ENCODE measurements at places on chromosomes 13 and 19.

DNA sequence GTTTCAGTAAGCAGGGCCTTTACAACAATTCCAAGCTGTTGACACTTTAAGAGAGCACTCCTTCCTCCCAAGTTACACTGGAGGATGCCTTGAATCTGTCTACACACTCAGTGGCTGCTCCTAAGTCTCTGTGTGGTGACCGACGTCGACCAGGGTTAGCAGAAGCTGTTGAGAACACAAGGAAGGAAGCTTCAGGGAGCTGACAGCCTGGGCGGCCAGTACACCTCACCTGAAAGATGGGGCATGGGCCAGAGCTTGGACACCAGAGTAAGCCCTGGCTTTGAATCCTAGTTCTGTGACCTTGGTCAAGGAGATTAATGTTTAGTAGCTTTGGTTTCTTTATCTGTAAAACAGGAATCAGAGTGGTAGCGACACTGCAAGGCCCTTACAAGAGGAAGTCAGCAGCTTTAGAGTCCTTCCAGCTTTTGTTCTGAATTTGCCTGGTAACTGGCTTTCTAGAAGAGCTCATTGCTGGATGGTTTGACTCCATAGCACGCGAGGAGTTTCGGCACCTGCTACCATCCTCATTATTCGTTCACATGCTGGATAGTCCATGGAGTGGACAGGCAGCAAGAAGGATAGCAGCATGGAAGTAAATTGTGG, 214.2 kb downstream of the FGF9 start:
- no peaks in the 10 kb centered on the region for H3K27me3 ChIP-seq
- H3K36me3 ChIP-seq = no peaks in the 10 kb centered on the region
- H3K27ac ChIP-seq = no peak overlapping the region
- no peaks in the 10 kb centered on the region for H3K4me1 ChIP-seq
- no peak for DNase-seq

- no peak overlapping the region for H3K27ac ChIP-seq
- H3K27me3 ChIP-seq = no peaks in the 10 kb centered on the region
- no peaks in the 10 kb centered on the region for H3K4me1 ChIP-seq
- no peak overlapping the region for H3K4me3 ChIP-seq
These were observed 159.2 kb downstream of the TNFSF13B start for GRCh38 chr13:108428691-108429090.

- H3K36me3 ChIP-seq = no peaks in the 10 kb centered on the region
- DNase-seq = peak; percentile 62
- no peaks in the 10 kb centered on the region for H3K27me3 ChIP-seq
- H3K4me3 ChIP-seq = peak overlapping the region; percentile 71
- H3K27ac ChIP-seq = peak overlapping the region; percentile 85
These were observed 71.0 kb downstream of the ZNF486 start for GRCh38 chr19:20237773-20238623.

DNA sequence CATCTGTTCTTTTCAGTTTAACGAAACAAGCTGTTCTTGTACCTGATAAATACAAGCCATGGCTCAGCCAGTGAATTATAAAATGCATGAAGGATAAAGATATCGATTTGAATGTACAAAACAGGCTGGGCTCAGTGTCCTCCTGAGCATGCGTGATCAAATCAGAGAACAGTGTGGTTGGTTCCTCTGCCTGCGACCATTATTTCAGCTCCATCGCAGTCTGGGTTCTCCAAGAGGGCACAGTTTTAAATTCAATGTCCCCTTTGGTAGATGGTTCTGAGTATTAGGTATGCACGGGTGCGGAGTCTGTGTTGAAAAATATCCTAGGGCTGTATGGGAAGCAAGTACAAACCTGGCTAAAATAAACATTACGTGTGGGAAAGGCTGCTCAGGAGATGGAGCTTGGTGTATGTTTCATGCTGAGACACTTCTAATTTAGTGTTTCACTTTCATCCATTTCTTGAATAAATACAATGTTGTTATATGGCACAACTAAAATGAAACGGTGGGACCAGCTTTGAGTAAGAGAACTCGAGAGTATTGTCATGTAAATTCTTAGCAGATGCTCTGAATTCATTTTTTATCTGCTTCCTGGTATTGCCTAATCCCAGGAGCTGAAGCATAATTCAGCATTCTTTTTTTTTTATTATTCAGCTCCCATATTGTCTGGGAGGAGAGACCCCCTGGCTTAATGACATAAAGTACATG, 458.7 kb downstream of the MYO16 start:
- no peaks in the 10 kb centered on the region for H3K4me1 ChIP-seq
- DNase-seq = no peak
- no peak overlapping the region for H3K4me3 ChIP-seq
- H3K27me3 ChIP-seq = no peaks in the 10 kb centered on the region

- no peak overlapping the region for H3K27ac ChIP-seq
- no peaks in the 10 kb centered on the region for H3K27me3 ChIP-seq
- no peak for DNase-seq
- no peaks in the 10 kb centered on the region for H3K4me1 ChIP-seq
These were observed 938.9 kb upstream of the PRR20A start for GRCh38 chr13:56201834-56202233.

GRCh38 chr19:17868669-17869068, 3.1 kb upstream of the SLC5A5 start:
- no peak overlapping the region for H3K4me3 ChIP-seq
- H3K4me1 ChIP-seq = peaks cover 12% of the 10 kb centered on the region
- H3K27me3 ChIP-seq = no peaks in the 10 kb centered on the region
- H3K36me3 ChIP-seq = no peaks in the 10 kb centered on the region
- H3K27ac ChIP-seq = no peak overlapping the region

GRCh38 chr13:46716821-46717220, 80.1 kb downstream of the ESD start:
- H3K4me1 ChIP-seq = no peaks in the 10 kb centered on the region
- no peak overlapping the region for H3K27ac ChIP-seq
- no peaks in the 10 kb centered on the region for H3K27me3 ChIP-seq
- no peak overlapping the region for H3K4me3 ChIP-seq
- DNase-seq = no peak

DNA sequence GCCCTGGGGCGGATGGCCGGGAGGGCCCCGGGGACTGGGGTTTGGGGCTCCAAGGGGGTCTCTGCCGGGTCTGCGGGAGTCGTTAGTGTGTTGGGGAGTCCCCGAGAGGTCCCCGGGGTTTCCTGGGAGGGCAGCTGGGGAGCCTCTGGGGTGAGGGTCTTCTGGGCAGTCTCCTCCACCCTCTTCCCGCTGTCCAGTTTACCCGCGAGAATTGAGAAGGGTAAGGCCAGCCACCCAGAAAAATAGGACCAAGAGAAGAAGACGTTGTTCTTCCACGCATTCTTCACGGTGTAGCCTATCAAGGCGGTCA, 1.0 kb upstream of the ETFB start:
- peaks cover 8% of the 10 kb centered on the region for H3K36me3 ChIP-seq
- no peaks in the 10 kb centered on the region for H3K27me3 ChIP-seq
- H3K4me1 ChIP-seq = peaks cover 13% of the 10 kb centered on the region
- peak overlapping the region; percentile 89 for H3K27ac ChIP-seq
- DNase-seq = no peak
- H3K4me3 ChIP-seq = peak overlapping the region; percentile 77

DNA sequence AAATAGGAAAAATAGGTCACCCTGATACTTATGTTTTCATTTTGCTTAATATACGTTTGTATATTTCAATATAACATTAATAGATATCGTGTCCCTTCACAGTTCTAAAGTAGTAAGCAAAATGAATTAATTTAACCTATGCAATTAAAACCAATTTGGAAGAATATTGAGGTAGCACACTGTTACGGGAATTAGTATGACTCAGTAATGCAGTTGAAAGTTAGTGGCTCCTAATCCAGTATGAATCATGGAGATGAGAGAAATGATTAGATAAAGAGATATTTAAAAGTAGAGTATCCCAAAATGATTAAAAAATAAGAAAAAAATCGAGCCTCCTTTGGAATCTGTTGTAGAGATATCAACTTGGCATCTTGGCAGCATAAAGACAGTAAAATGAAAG, 177.0 kb upstream of the SLITRK6 start:
- no peak for DNase-seq
- H3K27ac ChIP-seq = no peak overlapping the region
- no peak overlapping the region for H3K4me3 ChIP-seq
- H3K36me3 ChIP-seq = no peaks in the 10 kb centered on the region
- no peaks in the 10 kb centered on the region for H3K27me3 ChIP-seq

GRCh38 chr13:60754211-60755090, 357.4 kb downstream of the TDRD3 start:
- H3K4me3 ChIP-seq = no peak overlapping the region
- H3K27me3 ChIP-seq = no peaks in the 10 kb centered on the region
- H3K27ac ChIP-seq = no peak overlapping the region
- H3K4me1 ChIP-seq = no peaks in the 10 kb centered on the region
- DNase-seq = no peak

Data from Panc1 (cell line).